Amniotic epithelial cell (primary cell): ENCODE measurements at places on chromosomes 11 and 22.

DNA sequence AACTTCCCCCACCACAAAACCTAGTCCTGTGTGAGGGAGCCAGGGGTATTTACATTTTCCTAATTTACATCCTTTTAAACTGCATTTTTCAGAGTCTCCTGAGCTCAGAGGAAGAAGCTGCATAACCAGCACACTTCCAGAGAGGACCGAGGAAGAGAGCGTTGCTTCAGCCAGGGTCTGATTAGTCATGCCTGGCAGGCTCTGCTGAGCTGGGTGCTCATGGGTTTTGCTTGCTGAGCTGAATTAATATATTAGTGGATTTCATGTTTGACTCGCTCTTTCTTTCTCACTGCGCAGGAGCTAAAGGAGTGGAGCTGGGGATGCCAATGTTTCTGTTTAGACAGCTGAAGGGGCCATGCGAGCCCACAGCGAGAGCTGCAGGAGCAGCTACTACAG lies 539.3 kb upstream of the B3GAT1 start:
- no peak for DNase-seq

DNA sequence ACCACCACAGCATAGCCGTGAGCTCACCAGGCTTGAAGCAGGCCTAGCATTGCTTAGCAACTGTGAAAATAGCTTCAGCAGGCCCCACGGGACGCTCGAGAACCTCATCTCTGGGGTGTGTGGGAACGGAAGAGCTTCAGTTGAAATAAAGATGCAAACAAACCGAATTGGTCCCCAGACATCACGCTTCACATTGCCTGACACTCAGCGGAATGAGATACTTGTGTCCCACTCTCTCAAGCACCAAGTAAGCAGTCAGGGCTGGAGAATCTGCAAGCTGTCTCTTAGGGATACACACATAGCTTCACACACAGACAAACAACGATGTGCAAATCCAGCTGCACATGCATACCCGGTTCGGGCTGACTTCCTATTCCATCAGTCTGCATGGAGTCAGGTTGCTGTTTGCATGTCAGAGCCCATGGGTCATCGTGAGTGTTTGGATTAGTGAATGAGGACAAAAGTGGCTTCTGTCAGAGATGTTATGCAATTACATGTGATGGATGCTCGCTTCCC lies 205.7 kb downstream of the SNX19 start:
- no peak for DNase-seq

- no peak for DNase-seq
Observed at GRCh38 chr22:49406047-49406650, 421.5 kb downstream of the BRD1 start.

DNA sequence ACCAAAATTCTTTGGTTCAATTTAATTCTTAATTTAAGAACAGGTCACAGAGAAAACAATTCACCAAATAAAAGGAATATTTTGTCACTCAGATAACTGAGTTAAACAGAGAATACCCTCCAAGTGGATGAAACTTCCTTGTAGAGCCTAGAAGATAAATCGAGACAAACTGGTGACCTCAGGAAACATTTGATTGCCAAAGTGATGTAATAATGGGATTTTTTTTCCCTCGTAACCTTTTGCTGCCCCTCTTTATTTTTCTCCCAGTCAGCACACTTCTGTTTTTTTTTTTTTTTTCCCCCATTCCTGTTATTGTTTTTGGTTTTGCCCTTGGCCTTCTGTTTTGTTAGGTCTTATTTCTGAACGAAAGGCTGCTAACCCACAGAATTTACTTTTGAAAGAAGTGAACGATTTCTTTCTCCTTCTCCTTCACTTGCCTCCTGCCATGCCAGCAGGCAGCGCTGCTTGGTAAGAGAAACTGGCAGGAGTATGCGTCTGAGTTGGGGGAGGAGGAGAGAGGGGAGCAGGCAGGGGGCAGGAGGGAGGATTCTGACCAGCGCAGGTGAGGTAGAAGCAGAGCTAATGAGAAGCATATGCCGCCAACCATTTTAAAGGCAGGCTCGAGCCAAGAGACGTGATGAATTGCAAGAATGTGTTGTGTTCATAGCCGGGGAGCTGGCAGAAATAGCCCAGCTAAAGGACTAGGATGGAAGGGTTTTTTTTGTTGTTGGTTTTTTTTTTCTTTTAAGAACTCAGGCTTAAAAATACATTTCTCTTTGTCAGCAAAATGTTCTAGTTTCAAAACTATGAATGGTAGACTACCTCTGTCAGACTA lies 121.9 kb upstream of the MTMR2 start:
- peak; percentile 59 for DNase-seq

DNA sequence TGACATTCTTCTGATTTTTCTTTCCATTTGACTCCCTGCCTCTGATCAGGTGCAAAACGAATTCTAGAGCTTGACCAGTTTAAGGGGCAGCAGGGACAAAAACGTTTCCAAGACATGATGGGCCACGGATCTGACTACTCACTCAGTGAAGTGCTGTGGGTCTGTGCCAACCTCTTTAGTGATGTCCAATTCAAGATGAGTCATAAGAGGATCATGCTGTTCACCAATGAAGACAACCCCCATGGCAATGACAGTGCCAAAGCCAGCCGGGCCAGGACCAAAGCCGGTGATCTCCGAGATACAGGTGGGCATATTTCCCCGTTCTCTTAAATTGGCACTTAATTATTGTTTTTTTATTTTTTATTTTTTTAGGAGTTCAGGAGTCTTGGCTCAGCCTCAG lies 15.4 kb downstream of the XRCC6 start:
- no peak for DNase-seq

DNA sequence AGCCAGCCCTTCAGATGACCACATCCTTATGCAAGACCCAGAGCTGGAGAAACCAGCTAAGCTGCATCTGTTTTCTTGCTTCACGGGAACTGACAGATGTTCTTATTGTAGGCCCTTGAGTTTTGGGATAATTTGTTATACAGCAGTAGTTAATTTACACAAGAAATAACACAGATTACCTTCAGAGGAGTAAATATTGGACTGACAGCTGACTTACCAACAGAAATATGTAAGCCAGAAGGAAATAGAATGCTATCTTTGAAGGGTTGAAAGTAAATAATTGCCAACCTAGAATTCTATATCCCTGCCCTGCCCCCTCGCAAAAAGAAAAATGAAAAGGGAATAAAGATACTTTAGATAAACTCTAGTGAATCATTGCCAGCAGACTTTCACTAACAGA lies 124.1 kb downstream of the WNT7B start:
- DNase-seq = peak; percentile 22

DNA sequence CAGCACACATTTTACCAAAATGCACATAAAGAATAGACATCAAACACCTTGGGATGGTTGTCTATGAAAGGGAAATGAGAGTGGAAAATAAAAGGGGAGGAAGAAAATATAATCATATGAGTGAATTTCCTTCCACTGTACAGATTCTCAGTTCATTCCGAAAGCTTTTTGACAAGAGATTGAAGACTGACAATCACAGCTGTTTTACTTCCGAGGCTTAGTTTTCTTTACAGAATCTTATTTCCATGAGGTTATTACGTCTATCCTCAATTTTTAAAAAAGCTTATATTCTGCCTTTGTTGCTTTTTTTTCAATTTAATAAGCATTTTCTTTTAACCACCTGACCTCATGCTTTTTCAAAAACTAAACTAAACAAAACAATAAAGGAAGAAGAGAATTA lies 12.8 kb upstream of the NNMT start:
- DNase-seq = no peak

GRCh38 chr11:65576232-65576866 lies 496 bp downstream of the EHBP1L1 start:
- DNase-seq = no peak

- DNase-seq = no peak
Observed at GRCh38 chr22:26053737-26054316, 115.4 kb upstream of the SEZ6L start.

- DNase-seq = no peak
Observed at GRCh38 chr11:72240461-72241290, 3.3 kb downstream of the PHOX2A start.

DNA sequence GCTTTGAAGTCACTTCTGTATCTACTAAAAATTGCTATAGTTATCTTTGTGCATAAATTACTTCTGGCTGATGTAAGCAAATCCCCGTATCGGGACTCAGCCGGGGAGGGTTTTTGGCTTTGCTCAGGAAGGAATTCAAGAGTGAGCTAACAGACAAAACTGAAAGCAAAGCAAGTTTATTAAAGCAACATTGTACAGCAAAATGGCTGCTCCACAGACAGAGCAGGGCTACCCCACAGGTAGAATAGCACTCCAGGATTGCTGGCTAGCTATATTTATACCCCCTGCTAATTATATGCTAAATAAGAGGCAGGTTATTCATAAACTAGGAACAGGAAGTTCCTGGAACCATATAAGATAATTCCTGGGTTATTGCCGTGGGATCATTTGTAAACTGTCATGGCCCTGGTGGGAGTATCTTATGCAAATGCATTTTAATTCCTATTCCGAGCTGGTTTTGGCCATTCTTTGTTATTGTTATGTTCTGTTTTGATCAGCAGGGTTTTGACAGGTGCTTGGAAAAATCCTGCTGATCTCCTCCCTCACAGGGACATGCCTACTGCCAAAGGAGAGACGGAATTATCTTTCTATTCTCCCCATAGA lies 15.2 kb downstream of the MIF start:
- no peak for DNase-seq

- DNase-seq = no peak
Observed at GRCh38 chr22:50346470-50346869, 3.3 kb downstream of the PPP6R2 start.

DNA sequence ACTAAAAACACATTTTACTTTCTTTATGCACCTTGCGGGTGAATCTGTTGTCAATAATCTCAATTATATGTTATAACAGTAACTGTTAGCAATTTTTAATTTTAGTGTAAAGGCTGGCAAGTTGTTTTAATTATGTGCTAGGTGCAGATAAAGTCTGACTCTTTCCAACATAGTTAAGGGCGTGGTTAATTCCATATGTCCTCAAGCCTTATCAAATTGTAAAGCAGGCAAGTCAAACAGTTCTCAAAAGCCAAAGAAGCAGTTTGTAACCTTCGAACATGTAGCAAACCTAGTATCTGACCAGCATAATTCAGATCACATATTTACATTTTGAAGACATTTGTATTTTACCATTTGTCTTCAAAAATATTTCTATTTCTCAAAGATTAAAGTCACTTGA lies 29.2 kb downstream of the METTL15 start:
- no peak for DNase-seq

DNA sequence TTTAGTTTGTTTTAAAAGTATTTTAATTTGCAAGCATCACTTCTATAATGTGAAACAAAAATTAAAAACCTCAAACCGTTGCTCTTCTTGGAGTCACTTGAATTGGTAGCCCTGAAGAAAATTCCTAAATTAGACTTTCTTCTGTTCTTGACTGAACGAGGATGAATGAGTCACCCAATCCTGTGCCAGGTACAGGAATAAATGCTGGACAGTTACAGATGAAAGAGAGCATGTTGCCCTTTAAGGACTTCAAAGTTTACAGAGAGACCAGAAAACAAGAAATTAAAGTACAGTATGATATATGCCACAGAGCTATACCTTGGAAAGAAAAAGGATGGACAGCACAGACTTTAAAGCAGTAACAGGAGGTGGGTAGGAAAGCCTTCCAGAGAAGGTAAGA lies 41.3 kb upstream of the CXCR5 start:
- peak; percentile 55 for DNase-seq

DNA sequence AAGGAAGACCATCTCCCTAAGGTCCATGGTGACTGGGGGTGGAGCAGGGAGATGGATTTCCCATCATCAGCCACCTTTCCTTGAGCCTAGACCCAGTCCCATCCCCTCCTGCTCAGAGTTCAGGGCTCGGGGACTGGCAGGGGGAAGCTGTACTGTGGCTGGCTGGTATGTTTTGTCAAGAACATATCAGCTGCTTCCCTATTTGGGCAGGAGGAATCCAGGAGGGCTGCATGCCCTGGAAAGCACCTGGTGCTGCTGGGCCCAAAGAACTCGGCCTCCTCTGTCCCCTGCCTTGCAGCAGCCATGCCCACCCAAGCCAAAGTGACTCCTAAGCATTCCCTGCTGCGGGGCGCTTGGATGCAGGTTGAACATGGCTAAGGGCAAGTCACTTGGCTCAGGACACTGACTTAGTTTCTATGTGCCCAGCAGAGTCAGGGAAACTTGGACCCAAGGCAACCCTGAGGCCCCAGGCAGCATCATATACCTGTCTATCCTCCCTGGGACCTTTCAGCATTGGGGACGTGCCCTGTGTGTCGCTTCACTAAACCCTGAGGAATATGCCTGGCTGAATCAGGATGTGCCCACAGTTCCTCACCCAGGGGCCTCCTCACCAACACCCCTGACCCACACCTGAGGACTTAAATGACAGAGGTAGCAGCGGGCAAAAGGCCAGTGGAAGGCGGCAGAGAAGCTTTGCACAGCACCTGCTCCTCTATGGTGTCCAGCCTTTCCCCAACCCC lies 43.1 kb downstream of the BUD13 start:
- no peak for DNase-seq

- DNase-seq = peak; percentile 53
Observed at GRCh38 chr11:128451652-128452470, 135.5 kb downstream of the ETS1 start.

DNA sequence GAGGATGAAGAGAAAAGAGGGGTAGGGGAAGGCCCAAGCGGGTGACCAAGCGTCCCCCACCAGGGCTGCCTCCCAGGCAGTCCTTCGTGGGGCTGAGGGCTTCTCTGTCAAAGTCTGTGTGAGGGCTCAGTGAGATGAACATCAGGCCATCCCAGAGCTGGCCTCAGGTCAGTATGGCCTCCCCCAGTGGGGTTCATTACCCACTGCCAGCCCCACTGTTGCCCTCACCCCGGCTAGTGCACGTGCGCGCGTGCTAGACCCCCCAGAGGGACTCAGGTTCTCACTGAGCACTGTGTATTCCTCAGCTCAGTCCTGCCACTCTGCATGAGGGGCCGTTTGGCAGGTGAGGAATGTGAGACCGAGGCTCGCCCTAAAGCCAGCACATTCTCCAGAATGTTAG lies 3.3 kb downstream of the KDELR3 start:
- DNase-seq = no peak

DNA sequence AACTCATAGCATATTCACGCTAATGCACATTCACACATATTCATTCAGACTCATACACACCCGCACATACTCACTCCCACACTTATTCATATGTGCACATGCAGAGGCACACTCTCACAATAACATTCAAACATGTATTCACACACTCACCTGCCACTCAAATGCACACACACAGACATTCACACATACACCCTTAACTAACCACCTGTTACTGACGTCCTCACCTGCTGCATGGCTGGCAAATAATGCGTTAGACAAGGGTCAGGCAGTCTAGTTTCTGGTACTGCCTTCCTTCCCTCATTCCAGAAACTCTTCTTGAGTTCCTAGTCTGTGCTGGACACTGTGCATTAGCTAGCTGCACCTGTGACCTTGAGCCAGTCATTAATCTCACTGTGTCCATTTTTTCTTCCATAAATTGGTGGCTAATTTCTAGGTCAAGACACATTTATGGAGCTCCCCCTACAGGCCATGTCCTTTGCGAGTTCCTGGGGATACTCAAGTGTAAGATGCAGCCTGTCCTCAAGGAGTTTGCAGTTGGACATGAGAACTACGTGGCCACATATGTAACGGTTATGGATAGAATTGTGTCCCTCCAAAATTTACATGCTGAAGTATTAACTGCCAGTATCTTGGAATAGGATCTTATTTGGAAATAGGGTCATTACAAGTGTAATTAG lies 34.5 kb upstream of the SEZ6L start:
- DNase-seq = no peak
